ENCODE measurements at places on chromosomes 6 and 20.

GRCh38 chr20:22905658-22906057 is 129.5 kb upstream of the SSTR4 start:
- no peak for DNase-seq

- DNase-seq = no peak
Measured at GRCh38 chr20:23165307-23165750, 79.2 kb upstream of the CD93 start.

DNA sequence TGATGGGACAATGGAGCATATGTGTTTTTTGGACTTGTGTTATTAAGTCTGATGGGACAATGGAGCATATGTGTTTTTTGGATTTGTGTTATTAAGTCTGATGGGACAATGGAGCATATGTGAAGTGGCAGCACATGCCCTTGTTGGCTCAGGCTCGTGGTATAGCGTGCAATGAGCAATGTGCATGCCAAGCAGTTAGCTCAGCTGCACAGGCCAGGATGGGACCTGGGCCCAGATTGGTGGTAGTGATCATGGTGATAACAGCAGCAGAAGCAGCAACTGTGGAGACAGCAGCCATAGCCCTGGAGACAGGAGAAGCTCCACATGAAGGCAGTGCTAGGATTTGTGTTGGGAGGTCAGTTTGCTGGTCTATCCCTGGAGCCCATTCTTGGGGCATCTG is 61.1 kb downstream of the IL20RA start:
- DNase-seq = no peak

DNA sequence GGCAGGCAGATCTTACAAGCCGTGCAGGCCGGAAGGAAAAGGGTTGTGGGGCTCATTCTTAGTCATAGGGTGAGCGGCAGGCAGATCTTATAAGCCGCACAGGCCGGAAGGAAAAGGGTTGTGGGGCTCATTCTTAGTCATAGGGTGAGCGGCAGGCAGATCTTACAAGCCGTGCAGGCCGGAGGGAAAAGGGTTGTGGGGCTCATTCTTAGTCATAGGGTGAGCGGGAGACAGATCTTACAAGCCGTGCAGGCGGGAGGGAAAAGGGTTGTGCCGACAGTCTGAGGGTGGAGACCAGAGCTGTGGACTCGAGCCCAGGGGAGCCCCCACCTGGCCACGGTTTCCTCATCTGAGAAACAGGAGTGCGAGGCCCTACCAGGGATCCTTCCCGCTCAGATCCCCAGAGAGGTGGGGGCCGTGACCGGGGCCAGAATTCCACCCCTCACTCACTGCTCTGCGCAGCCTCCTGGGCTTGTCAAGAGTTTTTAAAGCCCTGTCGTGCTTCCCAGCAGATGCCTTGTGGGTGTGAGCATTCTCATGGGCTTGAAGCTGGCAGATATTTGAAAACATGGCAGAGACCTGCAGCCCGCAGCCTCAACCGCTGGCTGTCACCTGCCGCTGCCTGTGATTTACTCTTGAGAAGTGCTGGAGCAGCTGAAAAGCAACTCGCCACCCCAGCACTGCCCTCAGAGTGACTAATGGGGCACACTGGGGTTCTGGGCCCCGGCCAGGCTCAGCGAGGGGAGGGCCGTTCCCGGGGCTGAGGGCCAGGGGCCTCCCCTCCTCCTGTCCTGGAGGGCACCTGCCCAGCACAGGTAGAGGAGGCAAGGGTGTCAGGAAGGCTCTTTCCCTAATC is 31.9 kb downstream of the NTSR1 start:
- DNase-seq = peak; percentile 95

GRCh38 chr6:69973138-69973537 is 106.8 kb downstream of the COL19A1 start:
- DNase-seq = no peak

DNA sequence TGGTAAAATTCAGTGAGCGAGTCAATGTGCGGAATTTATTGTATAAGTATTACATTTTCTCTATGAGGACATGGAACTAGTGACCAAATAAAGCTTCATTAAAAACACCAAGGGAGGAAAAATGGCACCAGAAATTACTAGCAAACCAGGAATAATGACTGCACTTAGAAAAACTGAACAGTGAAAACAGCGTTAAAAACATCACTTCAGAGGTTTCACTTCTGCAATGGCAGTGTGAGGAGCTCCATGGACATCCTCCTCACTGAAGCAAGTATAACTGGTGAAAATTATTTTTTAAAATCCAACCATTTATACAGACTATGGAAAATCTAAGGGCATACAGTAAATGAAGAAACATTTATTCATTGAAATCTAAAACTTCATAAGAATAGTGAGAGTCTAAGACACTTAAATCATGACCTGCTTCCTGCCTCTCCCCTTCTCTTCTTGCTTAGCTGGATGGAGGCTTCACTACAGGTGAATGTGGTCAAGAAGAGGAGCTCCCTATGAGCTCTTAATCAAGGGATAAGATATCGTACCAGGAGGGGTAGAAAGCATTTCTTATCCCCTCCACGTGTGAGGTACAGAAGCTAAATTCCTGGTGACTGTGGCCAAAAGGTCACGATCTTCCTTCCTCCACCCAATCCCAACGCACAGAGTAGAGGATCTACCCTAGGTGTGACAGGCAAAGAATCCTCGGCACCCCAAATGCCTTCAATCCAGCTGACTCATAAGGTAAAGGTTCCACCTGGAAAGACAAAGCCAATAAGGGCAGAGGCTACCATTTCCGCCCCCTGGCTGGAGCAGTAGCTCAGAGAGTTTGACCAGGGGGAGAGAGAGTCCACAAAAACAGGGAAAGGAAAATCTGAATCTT is 12.3 kb upstream of the ASF1A start:
- no peak for DNase-seq

GRCh38 chr6:135129136-135129856 is 51.8 kb upstream of the MYB start:
- peak; percentile 35 for DNase-seq

GRCh38 chr6:5670811-5671561 is 335.7 kb downstream of the NRN1 start:
- DNase-seq = peak; percentile 32

DNA sequence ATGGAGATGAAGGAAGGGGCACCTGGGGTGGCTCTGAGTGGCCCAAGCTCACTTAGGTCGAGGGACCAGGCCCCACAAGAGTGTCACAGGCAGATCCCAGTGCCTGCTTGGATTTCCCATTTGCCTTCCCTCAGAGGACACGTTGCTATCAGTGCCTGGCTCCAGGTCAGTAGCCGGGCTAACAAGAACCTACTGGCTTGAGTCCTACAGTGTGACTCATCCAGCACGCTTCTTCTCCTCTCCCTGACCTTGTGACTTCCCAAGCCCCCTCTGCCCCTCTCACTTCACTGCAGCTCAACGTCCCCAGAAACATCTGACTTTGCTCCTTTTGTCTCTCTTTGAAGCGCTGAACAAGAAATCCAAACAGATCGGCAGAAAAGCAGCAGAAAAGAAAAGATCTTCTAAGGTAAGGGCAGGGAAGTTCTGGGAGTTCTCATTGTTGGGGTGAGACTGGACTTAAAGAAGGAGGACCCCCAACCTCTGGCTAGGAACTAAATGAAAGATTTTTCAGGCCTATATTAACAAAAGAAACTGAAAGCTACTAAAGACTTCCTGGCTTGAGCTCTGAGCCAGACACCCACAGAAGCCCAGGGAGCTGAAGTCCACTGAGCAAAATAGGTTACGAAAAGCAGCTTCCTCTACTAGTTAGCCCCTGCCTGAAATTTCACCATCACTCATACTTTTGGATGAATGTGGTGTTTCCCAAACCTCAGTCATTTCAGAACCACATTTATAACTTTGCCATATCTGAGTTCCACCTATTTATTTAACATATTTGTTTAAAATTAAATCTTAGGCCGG is 21.5 kb downstream of the ASIP start:
- no peak for DNase-seq

GRCh38 chr6:163892824-163893561 is 478.5 kb downstream of the QKI start:
- DNase-seq = no peak

- DNase-seq = no peak
Measured at GRCh38 chr6:1497761-1498105, 108.4 kb downstream of the FOXF2 start.

- no peak for DNase-seq
Measured at GRCh38 chr6:161091972-161092701, 100.6 kb downstream of the MAP3K4 start.

DNA sequence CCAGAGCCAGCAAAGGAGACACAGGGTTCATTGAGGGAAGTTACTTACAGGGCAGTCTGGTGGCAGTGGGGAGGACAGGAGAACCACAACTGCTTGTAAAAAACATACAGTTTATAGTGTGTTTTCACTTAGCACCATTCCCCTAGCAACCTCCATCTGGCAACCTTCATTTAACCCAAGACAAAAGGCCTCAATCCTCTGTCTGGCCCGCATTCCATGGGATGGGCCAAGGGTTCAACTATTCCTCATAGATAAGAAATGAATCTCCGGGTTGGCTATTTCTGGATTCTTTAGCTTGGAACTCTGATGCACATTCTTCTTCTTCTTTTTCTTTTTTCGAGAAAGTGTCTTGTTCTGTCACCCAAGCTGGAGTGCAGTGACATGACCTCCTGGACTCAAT is 26.3 kb upstream of the FYN start:
- DNase-seq = no peak

GRCh38 chr6:168841609-168842278 is 400.8 kb downstream of the SMOC2 start:
- DNase-seq = no peak

- no peak for DNase-seq
Measured at GRCh38 chr6:2877960-2878359, 25.1 kb downstream of the SERPINB9 start.

- DNase-seq = no peak
Measured at GRCh38 chr6:46190889-46191288, 20.1 kb upstream of the ENPP5 start.

Measured in activated CD4-positive, alpha-beta memory T cell treated with anti-CD3 and anti-CD28 coated beads for 36 hours (primary cell).